ENCODE measurements at places on chromosomes 6 and 20.

- DNase-seq: no peak
Measured at GRCh38 chr6:48894469-48894868, 568.6 kb downstream of the MMUT start.

DNA sequence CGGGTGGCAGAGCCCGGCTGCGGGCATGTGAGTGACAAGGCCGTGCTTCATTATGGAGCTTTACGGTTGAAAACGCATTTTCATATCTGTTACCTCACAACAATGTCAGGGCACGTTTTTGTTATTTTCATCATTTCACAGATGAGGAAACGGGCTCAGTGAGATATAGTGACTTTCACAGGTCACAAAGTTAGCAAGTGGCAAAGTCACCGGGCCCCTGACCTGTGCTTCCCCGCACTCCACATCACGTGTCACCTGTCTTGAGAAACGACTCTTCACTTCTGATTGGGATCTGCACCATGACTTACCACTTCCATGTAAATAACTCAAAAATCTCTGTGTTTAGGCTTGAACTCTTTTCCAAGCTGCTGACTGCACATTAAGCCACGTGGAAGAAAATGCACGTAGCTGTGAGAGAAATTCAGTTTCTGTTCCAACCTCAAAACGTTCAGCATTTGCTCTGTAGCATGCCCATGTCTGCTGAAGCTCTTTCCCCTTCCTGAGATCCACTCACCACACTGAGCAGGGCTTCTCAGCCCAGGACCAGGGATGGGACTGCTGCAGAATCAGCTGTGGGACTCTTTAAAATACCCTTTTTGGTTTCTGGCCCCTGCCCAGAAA lies 107.2 kb downstream of the ARMC2 start:
- DNase-seq: no peak

DNA sequence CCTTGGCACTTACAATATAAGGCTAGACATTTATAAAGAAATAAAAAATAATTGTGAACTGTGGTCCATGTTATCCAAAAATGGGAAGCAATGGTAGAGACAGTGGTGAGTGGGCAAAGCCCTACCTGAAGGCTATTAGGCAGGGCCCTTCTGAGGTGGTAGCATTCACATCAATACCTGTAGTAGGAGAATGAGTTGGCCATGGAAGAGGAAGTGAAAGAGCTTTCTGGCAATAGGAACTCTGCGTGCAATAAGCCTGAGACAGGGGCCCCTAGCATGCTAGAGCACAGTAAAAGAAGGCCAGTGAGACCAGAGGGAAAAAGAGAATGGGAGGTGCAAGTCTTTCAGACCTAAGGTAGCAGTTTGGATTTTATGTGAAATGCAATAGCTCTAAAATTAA lies 754.5 kb downstream of the PTPRT start:
- DNase-seq: no peak

DNA sequence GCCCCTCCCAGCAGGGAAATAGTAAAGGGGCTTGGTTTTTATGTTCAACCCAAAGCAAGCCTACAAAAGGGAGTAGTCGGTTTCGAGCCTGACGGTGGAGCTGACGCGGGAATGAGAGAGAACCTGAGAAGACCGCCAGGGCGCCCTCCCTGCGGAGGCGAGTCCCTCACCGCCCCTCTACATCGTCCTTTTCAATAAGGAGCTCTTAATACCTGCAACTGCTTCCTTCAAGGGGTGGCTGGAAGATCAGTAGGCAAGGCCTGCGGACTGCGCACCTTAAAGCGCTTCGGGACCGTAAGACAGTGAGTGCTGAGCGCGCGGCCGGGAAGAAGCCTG lies 709 bp upstream of the ZNF76 start:
- no peak for DNase-seq

- DNase-seq: no peak
Measured at GRCh38 chr20:5172903-5173463, 46.2 kb downstream of the CDS2 start.

DNA sequence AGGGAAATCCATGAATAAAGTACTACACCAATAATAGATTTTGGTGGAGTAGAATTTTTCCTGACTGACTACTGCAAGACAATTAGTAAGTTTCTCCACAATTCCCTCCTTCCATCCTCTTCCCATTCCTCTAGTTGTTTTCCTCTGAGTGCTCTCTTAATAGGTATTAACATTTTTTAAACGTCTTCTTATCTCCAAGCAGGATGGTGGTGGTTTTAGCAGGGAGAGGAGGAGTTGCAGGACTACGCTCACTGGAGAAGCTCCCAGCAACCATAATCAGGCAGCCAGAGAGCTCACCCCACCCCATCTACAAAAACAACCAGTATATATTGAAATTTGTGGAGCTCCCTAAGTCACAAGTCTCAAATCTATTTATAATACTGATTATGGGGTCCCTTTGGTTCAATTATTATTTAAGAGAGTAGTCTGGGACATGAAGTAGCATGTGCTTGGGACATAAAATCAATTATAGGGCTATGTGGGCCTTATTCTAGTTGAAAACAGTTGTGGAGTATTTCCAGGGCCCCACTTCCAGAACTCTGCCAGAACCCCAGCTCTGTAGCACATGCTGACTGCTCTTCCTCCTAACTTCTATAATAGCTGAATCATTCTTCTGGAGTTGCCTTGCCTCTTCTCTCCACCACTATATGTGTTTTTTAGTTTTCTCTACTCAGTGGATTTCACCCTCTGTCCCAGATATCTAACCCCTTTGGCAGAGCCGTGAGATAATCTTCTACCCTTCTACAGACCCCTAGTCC lies 49.8 kb downstream of the MYB start:
- no peak for DNase-seq

DNA sequence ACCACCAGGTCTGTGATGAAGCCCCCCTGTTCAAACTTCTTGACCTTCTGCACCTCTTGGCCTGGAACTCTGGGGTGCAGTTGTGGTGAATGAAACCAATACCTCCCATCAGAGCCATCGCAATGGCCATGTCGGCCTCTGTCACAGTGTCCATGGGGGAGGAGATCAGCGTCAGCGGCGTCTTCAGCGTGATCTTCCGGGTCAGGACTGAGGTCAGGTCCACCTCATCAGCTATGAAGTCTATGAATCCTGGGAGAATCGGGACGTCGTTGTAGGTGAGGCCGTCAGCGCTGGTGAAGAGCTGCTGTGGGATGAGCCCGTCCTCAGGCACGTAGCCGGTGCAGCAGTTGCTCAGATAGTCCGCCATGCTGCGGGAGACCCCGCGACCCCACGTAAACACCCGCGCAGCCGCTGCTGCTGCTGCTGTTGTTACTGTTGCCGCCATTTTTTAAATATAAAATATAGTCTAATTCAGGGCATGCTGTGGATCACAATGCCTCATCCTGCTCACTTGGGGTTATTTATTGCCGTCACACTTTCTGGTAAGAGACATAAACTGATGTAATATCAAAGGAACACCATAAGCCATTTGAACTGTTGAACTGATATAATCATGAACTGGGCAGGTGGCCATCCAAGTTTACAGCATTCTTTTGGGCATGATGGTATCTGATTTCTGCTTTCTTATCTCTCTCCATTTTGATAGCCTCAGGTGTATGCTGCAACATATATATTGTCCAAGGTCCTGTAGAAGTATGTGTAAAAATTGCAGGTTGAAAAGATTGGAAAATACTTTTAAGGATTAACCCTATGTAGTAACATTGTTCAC lies 18.7 kb upstream of the RNF144B start:
- DNase-seq: no peak

- DNase-seq: no peak
Measured at GRCh38 chr6:3965071-3965718, 113.7 kb downstream of the FAM217A start.
